H9 (cell line): ENCODE measurements at places on chromosomes 7 and 10. TPM values are rescaled to one million over a fixed set of nuclear protein-coding genes. Genes with fewer than 3 reads are reported as not detected.
A peak's percentile ranks its signal among the peaks of the same experiment; 100 is the strongest.

ADRA2A gene
- 1.4 and 1.5 TPM in 2 replicates for total RNA-seq

DNA sequence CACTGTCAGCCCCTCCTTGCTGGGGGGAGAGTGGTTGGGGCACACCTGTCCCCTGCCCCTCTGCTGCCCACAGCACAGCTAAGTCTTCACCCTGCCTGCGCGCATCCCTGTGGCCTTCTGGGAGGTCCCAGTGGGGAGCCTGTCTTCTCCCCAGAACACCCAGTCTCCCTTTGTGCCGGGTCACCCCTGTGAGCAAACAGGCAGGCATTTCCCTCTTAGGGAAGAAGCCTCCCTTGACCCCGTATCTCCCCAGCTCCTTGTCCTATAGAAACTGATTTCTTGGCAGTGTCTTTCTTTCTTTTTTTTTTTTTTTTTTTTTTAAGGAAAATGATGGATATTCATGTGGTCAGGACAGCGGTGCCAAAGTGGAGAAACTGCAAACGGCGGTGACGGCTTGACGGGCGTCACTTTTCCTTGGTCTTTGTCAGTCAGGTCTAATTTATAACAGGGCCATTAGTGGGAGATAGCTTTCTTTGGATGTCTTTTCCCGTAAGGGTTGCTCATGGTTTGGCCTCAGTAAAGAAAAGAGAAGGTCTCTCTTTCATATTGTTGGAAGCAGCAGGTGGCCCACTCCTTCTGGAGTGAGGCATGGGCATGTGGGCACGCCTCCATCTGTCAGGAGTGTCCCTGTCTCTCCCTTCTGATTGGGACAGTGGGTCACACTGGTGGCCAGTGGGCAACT is 115.3 kb downstream of the NKX6-2 start:
- H3K27me3 ChIP-seq = no peaks in the 10 kb centered on the region
- DNase-seq = peak; percentile 13
- H3K4me3 ChIP-seq = no peak overlapping the region
- no peaks in the 10 kb centered on the region for H3K4me1 ChIP-seq
- H3K36me3 ChIP-seq = no peaks in the 10 kb centered on the region

SLC4A2 gene
- 136 and 138 TPM in 2 replicates for total RNA-seq

STOX1 gene
- 5.8 and 5.9 TPM in 2 replicates for total RNA-seq

- H3K27me3 ChIP-seq = no peaks in the 10 kb centered on the region
- no peak overlapping the region for H3K27ac ChIP-seq
- peak overlapping the region; percentile 37; the same call in 2 of the 3 replicates for H3K4me3 ChIP-seq
Measured at GRCh38 chr7:99618726-99619125, 2.0 kb downstream of the ZSCAN25 start.

- peaks cover 7% of the 10 kb centered on the region for H3K36me3 ChIP-seq
- H3K4me1 ChIP-seq = no peaks in the 10 kb centered on the region
- H3K27me3 ChIP-seq = no peaks in the 10 kb centered on the region
- H3K4me3 ChIP-seq = no peak overlapping the region
Measured at GRCh38 chr7:106060394-106060920, 51.7 kb downstream of the SYPL1 start.

AOAH gene
- 0.39 TPM in 1 of 2 replicates, not detected in the other for total RNA-seq

DNA sequence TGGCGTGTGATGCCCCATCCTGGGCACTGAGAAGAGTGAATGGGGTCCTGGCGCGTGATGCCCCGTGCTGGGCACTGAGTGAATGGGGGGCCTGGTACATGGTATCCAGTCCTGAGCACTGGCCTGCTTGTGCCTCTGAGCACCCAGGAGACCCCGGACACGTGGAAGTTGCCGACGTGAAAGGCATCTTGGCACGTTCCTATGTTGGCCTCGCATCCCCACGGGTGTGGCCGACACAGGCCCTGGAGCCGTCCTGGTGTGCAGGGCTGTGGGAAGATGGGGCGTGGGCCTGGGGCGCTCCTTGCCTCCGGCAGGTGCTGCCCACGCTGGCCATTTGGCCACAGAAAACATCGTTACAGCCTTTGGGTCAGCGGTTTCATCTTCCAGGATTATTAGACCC is 35.5 kb downstream of the CFAP46 start:
- DNase-seq = no peak
- no peak overlapping the region for H3K27ac ChIP-seq
- no peak overlapping the region for H3K4me3 ChIP-seq
- no peaks in the 10 kb centered on the region for H3K4me1 ChIP-seq

GRCh38 chr7:74306730-74307469 is 17.7 kb downstream of the CLIP2 start:
- no peaks in the 10 kb centered on the region for H3K27me3 ChIP-seq
- no peaks in the 10 kb centered on the region for H3K4me1 ChIP-seq
- H3K36me3 ChIP-seq = no peaks in the 10 kb centered on the region; the same call in 1 of the 2 replicates
- no peak overlapping the region for H3K27ac ChIP-seq
- H3K4me3 ChIP-seq = no peak overlapping the region

- no peaks in the 10 kb centered on the region for H3K36me3 ChIP-seq
- H3K4me1 ChIP-seq = no peaks in the 10 kb centered on the region
- DNase-seq = no peak
- H3K27me3 ChIP-seq = no peaks in the 10 kb centered on the region
- H3K4me3 ChIP-seq = no peak overlapping the region
- H3K27ac ChIP-seq = no peak overlapping the region
Measured at GRCh38 chr10:126314863-126315493, 73.3 kb downstream of the ADAM12 start.

DNA sequence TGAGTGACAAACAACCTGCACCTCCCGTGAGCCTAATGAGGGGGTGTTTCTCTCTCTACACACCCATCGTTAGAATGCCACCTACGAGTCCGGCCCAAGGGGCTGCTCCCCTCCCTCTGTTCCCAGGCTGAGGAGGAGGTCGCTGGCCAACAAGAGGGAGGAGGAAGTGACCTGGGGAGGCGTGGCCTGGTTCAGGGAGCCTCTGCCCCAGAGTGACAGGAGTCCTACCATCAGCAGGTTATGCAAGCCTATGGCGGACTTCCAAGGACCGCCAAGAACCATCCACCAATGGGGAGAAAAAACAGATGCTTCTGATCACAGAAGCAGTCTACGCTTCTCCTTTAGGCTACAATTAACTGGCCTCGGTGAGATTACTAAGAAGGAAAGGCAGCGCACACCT is 12.3 kb upstream of the EGFR start:
- H3K36me3 ChIP-seq = no peaks in the 10 kb centered on the region
- H3K27me3 ChIP-seq = no peaks in the 10 kb centered on the region
- no peak overlapping the region for H3K27ac ChIP-seq
- no peaks in the 10 kb centered on the region for H3K4me1 ChIP-seq
- H3K4me3 ChIP-seq = no peak overlapping the region

MEIG1 gene
- 0.72 TPM in 1 of 2 replicates, not detected in the other for total RNA-seq

AGAP9 gene
- 7.6 and 8.6 TPM in 2 replicates for total RNA-seq

DNA sequence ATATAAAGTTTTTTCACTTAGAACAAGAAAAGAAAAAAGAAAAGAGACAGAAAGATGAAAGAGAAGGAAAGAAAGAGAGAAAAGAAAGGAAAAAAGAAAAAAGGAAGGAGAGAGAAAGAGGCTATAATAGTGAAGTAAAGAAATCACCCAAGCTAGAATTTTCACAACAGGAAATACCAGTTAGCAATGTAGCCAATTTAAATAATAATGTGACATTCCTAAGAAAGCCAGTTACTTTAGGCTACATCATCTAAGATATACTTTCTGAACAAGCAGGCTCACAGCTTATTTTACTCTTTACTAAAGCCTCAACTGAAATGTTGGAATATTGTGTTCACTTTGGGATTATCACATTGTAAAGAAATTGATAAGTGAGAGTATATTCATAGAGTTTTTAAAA is 53.6 kb downstream of the GPR37 start:
- DNase-seq = no peak
- H3K4me1 ChIP-seq = peaks cover 5% of the 10 kb centered on the region; the same call in 1 of the 2 replicates
- peak overlapping the region; percentile 82 for H3K27ac ChIP-seq
- peaks cover 3% of the 10 kb centered on the region; the same call in 1 of the 2 replicates for H3K36me3 ChIP-seq
- H3K4me3 ChIP-seq = 0 out of 2 replicates have a peak overlapping the region, but pooled peaks have one; percentile 0

DNA sequence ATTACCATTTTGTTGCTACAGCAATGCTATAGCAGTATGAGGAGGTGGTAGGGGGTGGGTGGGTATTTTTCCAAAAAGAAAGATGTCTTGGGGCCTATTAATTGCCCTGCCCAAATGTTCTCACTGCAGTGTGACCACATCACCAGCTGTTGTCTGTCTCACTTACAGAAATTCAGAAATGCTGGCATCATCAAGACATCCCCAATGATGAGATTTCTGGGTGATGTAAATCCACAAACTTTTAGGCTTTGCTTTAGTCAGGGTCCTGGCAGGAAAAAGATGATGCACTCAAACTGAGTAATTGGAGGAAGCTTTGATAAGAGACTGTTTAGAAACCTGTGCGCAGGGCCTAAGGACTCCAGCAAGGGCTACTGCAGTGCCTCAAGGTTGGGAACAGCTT is 56.2 kb upstream of the OPN4 start:
- no peak overlapping the region for H3K4me3 ChIP-seq
- no peaks in the 10 kb centered on the region for H3K36me3 ChIP-seq
- no peaks in the 10 kb centered on the region for H3K27me3 ChIP-seq
- peaks cover 7% of the 10 kb centered on the region; the same call in 1 of the 2 replicates for H3K4me1 ChIP-seq

GIMAP6 gene
- not detected in 2 replicates for total RNA-seq

SPDYE2B gene
- not detected in 2 replicates for total RNA-seq

DNA sequence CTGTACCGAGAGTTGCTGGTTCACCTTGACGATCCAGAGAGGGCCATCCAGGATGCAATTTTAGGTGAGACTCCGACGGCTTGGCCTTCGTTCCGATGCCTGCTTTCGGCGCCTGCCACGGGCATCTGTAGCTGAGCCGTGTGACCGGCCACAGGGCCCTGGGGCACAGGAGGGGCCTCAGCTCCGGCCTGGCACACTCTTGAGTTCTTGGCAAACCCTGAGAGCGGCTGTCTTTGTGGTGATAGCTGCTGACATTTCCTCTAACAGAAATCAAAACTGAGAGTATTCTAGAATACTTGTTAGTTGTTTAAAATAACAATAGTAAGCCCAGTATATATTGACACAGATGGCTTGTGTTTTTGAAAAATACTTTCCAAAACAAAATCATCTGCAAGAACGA is 52.2 kb upstream of the SUN1 start:
- no peak overlapping the region for H3K4me3 ChIP-seq
- H3K36me3 ChIP-seq = peaks cover 77% of the 10 kb centered on the region
- no peaks in the 10 kb centered on the region for H3K27me3 ChIP-seq
- no peaks in the 10 kb centered on the region for H3K4me1 ChIP-seq
- no peak for DNase-seq

- no peaks in the 10 kb centered on the region for H3K4me1 ChIP-seq
- no peak overlapping the region for H3K4me3 ChIP-seq
- H3K36me3 ChIP-seq = peaks cover 18% of the 10 kb centered on the region
- DNase-seq = no peak
Measured at GRCh38 chr10:60704471-60704870, 73.8 kb upstream of the CDK1 start.

CHAT gene
- not detected in 2 replicates for total RNA-seq

GRCh38 chr7:85162721-85163120 is 24.1 kb downstream of the SEMA3D start:
- no peak for DNase-seq
- no peak overlapping the region for H3K27ac ChIP-seq
- no peaks in the 10 kb centered on the region for H3K4me1 ChIP-seq
- no peaks in the 10 kb centered on the region for H3K27me3 ChIP-seq
- no peak overlapping the region for H3K4me3 ChIP-seq

SUGCT gene
- 2.7 and 5.4 TPM in 2 replicates for total RNA-seq

C10orf67 gene
- total RNA-seq = not detected in 2 replicates

DNA sequence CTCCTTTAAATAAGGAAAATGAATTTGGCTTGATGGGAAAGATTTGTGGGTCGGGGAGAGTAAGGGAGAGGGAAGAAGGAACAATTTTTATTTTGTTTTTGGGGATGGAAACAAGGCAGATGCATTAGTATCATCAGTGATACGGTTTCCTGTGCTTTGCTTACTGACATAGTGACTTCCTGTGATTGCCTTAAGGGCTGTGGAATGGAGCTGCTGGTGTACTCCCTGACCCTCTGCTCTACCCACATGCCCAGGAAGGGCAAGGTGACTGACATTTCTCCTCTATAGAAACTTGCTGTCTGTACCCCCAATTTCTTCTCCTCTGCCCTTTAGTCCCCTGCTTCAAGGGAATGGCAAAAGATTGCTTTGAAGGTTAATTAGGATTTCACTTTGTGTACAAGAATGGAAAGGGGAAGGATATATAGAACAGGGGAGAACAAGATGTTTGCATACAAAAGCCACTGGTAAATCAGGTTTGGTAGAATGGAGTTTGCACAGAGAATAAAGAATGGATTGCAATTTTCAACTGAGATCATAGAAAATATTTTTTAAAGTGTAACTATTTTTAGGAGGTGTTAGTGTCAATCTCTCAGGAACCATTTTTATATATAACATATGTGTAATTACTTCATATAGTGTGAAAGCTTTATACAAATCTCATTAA is 129.0 kb upstream of the AGR3 start:
- H3K36me3 ChIP-seq = no peaks in the 10 kb centered on the region
- no peaks in the 10 kb centered on the region for H3K27me3 ChIP-seq
- DNase-seq = no peak

DNA sequence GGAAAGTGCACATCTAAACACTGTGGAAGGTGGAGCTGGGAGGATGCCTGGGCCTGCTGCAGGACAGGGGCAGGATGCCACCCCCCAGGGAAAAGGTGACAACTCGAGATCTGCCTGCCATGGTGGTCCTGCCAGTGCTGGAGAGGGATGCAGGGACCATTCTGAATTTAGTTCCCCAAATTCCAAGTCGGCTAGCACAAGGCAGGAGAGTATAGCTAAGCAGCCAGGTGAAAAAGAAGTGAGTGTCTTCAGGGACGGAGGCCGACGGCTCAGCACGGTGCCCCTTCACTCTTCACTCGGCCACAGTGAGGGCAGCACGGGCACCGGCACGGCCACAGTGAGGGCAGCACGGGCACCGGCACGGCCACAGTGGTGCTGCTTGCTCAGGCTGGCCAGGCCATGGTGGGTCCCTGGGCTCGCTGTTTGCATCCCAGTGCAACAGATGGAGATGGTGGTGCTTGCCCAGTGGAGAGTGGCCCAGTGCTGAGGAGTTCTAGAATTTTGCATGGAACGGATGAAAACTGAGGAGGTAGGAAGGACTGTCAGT is 161.3 kb upstream of the SHH start:
- no peaks in the 10 kb centered on the region for H3K36me3 ChIP-seq
- H3K27ac ChIP-seq = no peak overlapping the region
- no peaks in the 10 kb centered on the region for H3K4me1 ChIP-seq

- H3K4me1 ChIP-seq = no peaks in the 10 kb centered on the region
- H3K4me3 ChIP-seq = no peak overlapping the region
- no peak for DNase-seq
- no peaks in the 10 kb centered on the region for H3K27me3 ChIP-seq
- H3K36me3 ChIP-seq = no peaks in the 10 kb centered on the region
Measured at GRCh38 chr7:136687693-136688322, 180.6 kb upstream of the CHRM2 start.

GRCh38 chr7:100221231-100221718 is 1.5 kb downstream of the PVRIG start:
- H3K27ac ChIP-seq = no peak overlapping the region
- H3K4me1 ChIP-seq = no peaks in the 10 kb centered on the region
- no peak overlapping the region for H3K4me3 ChIP-seq
- no peaks in the 10 kb centered on the region for H3K27me3 ChIP-seq
- no peak for DNase-seq
- H3K36me3 ChIP-seq = peaks cover 4% of the 10 kb centered on the region; the same call in 1 of the 3 replicates

GRCh38 chr10:124384172-124384571 is 34.6 kb downstream of the OAT start:
- no peak overlapping the region for H3K27ac ChIP-seq
- no peaks in the 10 kb centered on the region for H3K4me1 ChIP-seq
- DNase-seq = no peak
- H3K4me3 ChIP-seq = no peak overlapping the region
